Non-pigmented ciliary epithelial cell (primary cell): ENCODE measurements at places on chromosomes 4 and X.

DNA sequence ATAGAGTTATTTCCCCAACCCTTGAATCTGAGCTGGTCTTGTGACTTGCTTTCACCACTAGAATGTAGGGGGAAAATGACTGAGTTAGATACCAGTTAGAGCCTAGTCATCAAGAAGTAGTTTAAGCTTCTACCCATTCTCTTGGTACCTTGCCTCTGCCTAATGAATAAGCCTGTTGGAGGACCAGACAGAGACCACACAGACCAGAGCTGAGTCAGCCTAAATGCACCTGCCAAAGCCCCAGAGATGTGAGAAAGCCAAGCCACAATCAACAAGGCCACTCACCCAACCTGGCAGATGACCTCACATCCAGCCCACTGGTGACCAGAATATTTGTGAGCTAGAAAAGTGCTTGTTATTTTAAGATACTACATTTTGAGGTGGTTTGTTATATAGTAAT lies 85.2 kb upstream of the DCLK2 start:
- DNase-seq: no peak

DNA sequence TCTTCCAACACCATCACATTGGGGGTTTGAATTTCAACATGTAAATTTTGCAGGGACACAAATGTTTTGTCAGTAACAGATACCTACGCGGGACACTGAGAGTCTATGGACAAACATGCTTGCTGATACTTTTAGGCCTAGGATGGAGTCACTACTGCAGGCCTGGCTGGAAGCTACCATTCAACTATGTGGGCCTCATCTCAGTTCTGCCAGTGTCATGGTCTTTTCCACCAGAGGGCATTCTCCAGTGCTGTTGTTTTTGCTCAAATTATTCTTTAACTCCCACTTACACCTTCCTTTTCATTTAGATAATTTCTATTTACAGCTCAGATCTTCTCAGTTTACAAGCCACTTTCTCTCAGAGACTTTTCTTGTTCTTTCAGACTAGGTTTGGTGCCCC lies 7.0 kb upstream of the ANK2 start:
- DNase-seq: no peak

DNA sequence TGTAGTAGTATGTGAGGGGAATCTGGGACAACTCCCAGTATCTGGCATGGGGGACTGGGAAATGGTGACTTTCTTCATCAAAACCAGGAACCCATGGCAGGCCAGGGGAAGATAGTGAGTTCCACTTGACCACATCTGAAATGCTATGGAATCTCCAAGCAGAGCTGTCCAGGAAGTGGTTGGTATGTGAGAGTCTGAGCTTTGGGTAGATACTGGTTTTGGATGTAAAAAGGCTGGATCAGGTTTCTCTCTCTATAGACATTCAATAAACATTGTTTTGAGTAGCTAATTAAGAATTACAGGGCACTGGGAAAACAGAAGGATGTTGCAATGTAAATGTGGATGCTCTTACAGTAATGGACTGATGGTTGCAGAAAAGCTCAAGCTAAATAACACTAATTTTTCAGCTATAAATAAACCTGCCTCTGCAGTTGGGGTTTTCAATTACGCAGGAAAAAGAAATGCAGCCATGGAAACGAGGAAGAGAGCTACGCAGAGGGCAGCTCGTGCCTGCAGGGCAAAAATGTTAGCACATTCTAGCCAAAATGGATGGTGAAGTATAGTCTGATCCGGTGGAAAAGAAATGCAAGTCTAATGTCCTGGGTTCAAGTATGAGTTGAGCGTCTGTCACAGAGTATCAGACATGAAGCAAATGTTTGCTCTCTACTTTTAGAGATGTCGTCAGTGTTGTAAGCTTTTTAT lies 13.4 kb upstream of the CHRNA9 start:
- DNase-seq: no peak

DNA sequence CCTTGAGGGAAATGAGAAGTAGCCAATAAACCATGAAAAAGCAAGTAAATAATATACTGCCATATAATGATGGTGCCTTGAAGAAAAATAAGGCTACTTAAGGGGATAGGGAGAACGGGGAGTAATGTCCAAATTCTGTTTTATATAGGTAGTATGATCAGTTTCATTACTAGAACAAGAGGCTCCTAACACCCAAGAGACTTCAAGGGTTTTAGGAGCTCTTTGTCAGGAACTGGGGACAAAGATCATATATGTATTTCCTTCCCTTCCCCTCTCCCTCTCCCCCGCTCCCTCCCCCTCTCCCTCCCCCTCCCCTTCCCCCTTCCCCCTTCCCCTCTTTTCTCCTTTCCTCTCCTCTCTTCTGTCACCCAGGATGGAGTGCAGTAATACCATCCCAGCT lies 127.3 kb downstream of the PTPN13 start:
- no peak for DNase-seq

- DNase-seq: no peak
Observed at GRCh38 chr4:74167585-74167984, 9.7 kb downstream of the MTHFD2L start.

DNA sequence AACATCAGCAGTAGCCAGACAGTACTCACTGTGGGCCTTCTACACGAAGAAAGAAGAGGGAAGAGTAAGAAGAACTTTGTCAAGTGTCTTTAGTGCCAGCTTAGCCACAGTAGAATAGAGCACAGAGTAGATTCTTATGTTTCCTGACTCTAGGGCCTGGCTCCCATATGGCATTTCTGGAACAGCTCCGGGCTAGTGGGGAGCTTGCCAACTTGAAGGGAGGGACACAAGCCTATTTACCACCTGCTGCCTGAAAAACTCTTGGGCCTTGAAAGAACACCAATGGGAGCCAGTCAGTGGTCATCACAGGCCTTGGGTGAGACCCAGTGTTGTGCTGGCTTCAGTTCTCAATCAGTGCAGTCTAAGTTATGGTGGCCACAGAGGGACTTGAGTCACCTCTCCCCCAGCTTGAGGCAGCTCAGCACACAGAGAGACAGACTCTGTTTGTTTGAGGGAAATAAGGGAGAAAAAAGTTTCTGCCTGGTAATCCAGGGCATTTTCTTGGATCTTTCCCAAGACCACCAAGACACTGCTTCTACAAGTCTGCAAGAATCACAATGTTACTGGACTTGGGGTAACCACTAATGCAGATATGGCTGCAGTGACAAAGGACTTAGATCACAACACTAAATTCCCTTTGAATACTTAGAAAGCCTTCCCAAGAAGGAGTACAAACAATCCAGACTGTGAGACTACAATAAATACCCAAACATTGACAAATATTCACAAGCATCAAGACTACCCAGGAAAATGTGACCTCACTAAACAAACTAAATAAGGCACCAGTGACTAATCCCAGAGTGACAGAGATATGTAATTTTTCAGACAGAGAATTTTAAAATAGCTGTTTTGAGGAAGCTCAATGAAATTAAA lies 261.0 kb upstream of the NDST3 start:
- DNase-seq: no peak

GRCh38 chr4:89537281-89537680 lies 229.7 kb upstream of the GPRIN3 start:
- no peak for DNase-seq

- DNase-seq: no peak
Observed at GRCh38 chr4:61376301-61376700, 176.2 kb downstream of the ADGRL3 start.

DNA sequence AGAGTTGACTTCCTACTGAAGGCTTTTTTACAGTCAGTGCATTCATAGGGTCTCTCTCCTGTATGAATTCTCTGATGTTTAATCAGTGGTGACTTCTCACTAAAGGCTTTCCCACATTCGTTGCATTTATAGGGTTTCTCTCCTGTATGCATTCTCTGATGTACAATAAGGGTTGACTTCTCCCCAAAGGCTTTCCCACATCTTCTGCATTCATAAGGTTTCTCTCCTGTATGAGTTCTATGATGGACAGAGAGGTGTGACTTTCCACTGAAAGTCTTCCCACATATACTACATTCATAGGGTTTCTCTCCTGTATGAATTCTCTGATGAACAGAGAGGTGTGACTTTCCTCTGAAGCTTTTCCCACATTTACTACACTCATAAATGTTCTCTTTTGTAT lies 45.2 kb downstream of the ZNF674 start:
- DNase-seq: no peak

- no peak for DNase-seq
Observed at GRCh38 chrX:53049127-53049517, 533 bp downstream of the GPR173 start.

DNA sequence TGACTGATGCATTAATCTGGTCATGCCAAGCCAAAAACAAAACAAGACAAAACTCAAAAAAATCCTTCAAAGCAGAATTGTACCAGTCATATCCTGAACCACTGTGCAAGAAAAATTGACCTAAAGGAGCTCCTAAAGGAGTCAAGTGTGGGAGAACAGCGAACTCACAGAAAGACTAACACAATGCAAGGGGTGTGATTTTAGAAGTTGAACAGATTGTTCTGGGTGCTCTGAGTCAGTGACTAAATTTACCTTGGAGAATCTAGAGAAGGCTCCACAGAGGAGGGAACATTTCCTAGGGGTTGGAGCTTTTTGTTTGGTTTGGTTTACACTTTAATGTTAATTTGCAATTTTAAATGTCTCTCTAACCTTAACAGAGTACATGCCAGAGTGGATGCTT lies 48.9 kb upstream of the PHF8 start:
- DNase-seq: no peak

DNA sequence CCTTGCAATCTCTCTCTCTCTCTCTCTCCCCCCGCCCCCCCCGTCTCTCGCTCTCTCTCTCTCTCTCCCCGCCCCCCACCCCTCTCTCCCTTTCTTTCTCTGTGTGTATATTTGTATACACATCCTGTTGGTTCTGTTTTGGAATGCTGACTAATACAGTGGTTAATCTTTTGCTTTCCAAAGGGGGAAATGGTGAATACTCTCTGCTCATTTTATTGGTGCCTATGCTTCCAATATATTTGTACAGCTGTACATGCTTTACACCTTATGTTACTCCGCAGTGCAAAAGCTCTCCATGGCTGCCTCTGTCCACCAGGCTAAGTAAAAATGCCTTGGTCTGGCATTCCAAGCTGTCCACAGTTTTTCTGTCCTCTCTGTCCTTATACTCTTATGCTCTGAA lies 158.8 kb downstream of the RBMX2 start:
- no peak for DNase-seq

DNA sequence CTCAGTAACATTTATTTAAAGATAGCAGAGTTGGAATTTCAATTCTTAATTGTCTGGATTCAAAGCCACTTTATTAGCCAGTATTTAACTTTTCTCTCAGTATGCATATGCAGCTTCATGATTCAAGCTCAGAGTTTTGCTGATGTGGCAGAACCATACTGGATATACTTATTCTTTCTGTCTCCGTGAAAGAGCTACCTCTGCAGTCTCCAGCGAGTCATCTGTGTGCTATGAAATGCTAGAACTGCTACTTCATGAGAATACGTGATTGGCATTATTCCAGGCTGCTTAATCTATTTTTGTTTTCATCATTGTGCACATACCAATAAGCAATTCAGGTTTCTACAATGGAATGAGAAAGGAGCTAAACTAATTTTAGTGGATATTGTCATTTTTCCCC lies 743.7 kb downstream of the C4orf33 start:
- DNase-seq: no peak

- no peak for DNase-seq
Observed at GRCh38 chr4:130035391-130035790, 939.4 kb downstream of the C4orf33 start.

- no peak for DNase-seq
Observed at GRCh38 chr4:55491486-55491885, 55.2 kb downstream of the CLOCK start.

GRCh38 chrX:153963546-153963945 lies 8.1 kb downstream of the HCFC1 start:
- no peak for DNase-seq

GRCh38 chr4:126223784-126224407 lies 909.1 kb downstream of the FAT4 start:
- DNase-seq: no peak

- no peak for DNase-seq
Observed at GRCh38 chr4:168679819-168680218, 183.0 kb downstream of the PALLD start.

DNA sequence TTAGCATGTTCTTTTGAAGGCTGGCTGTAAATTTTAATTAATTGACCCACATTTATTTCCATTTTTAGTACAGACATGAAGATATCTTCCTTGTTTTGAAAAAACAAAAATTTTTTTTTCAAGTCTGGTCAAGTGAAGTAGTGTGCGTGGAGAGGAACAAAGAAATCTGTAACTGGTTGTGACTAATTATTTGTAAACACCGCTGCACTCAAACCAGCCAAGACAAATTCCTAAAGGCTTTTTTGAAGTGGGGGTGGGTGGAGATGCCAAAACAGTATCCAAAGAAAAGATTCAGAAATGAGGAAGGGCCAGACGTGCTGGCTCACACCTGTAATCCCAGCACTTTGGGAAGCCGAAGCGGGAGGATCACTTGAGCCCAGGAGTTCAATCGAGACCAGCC lies 88.3 kb downstream of the SHROOM2 start:
- DNase-seq: no peak

GRCh38 chr4:83589279-83589678 lies 53.4 kb downstream of the GPAT3 start:
- DNase-seq: no peak
